Type B pancreatic cell (in vitro differentiated cells): ENCODE measurements at places on chromosomes 13 and 19. TPM values are rescaled to one million over a fixed set of nuclear protein-coding genes. Genes with fewer than 3 reads are reported as not detected.

Gene GAPDHS
- not detected in 2 replicates for total RNA-seq

Gene NLRP5
- total RNA-seq = not detected in 2 replicates

Gene WBP4
- total RNA-seq = 5.6 and 7.9 TPM in 2 replicates

Gene C19orf85
- not detected in 2 replicates for total RNA-seq

GRCh38 chr19:45497791-45498190 lies 452 bp upstream of the PPM1N start:
- DNase-seq = no peak

DNA sequence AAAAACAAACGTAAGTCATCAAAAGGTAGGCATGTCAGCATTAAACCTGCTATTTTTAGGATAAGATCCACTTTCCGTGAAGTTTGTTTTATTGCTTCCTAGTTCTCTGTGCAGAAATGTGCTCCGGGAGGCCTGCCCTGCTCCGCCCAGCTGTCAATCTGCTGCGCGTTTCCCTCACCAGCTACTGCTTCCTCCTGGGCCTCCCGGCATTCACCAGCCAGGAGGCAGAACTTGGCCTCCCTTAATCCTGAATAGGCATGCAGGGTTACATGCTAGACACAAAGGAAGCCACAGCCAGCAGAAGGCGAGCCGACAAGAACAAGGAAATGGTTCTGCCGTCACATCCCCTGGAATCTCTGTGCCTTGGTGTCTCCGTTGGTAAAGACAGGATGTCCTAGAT lies 386.2 kb downstream of the IRS2 start:
- no peak for DNase-seq

- no peak for DNase-seq
These were observed 846 bp upstream of the PRKACA start for GRCh38 chr19:14118165-14119051.

GRCh38 chr19:56141417-56141993 lies 418 bp downstream of the ZNF444 start:
- DNase-seq = no peak
